ENCODE measurements at places on chromosomes 12 and 14.

GRCh38 chr12:87116780-87117179 is 860.6 kb upstream of the MGAT4C start:
- no peak for DNase-seq

DNA sequence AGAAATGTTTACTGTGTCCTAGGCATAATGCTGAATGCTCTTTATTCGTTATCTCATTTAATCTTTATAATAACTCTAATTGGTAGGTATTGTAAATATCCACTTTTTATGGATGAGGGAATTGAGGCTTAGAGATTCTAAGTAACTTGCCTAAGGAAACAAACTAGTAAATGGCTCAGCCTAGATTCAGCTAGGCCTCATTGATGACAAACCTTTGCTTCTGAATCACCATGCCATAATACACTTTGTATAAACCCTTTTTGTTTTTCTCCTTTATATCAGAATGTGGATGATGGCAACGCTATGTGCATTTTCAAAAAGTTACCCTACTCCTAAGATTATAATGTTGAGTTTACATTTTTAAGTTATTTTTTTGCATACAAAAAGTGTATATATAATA is 34.0 kb downstream of the MNAT1 start:
- DNase-seq: no peak

GRCh38 chr12:58803908-58804307 is 116.4 kb downstream of the LRIG3 start:
- peak; percentile 44 for DNase-seq

- DNase-seq: no peak
These were observed 440.3 kb downstream of the MED13L start for GRCh38 chr12:115837220-115837619.

DNA sequence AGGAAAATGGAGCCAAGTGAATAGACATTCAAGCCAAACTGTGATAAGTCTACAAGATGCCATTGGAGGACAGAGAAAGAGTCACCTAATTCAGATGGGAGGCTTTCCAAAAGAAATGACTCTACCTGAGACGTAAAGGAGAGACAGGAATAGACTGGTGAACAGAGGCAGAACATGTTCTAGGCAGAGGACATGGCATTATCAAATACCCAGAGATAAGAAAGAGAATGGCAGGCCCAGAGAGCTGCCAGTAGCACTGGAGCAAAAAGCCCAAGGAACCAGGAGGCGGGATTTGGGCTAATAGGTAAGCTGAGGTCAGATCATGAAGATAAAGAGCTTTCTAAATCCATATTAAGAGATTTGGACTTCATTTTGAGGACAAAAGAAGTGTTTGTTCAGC is 207.1 kb downstream of the AKAP6 start:
- DNase-seq: no peak

- no peak for DNase-seq
These were observed 82.8 kb downstream of the BORCS5 start for GRCh38 chr12:12439636-12440035.

DNA sequence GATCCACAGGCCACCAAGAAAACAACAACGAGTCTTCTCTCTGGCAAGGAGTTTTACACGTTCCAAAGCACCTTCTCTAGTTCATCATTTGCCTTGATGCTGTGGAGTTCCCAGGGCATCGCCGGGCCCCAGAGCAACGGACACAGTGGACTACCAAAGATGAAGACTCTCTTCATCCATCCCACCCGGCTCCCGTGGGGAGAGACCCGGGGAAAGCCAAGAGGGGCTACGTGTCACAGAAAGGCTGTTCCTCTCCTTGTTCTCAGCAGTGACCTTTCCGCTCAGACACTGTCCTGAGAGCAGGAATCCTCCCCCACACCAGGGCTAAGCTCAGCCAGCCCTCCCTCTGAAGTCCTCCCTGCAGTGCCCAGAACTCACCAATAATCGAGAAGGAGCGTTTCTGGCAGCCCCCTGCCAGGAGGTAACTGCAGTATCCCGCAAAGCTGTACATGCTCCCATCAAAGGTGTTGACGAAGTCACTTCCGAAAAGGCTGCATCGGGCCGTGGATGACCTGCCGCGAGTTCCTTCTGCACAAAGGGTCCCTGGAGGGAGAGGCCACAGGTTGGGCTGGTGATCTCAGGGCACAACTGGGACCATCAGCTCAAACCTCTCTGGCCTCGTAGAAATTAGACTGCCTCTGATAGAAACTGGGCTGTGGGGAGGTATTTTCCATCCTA is 3.5 kb downstream of the VWF start:
- no peak for DNase-seq

DNA sequence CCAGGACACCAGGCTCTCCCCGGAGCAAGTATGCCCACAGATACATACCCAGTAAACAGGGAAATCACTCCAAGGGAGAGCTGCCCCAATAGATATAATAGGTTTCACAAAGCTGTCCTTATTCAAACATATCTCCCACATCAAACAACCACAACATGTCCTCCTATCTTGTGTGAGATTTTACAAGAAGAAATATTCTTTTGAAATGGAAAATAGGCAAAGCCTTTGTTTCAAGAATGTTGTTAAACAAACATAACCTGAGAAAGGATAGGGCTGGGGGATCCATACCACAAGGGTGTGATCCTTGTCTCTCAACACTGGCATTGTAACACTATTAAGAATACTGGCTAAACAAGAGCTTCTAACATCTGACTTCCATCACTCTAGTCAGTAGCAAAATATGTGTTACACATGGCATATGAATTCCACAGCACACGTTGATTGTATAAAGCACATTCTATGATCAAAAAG is 32.9 kb downstream of the LGR5 start:
- no peak for DNase-seq

DNA sequence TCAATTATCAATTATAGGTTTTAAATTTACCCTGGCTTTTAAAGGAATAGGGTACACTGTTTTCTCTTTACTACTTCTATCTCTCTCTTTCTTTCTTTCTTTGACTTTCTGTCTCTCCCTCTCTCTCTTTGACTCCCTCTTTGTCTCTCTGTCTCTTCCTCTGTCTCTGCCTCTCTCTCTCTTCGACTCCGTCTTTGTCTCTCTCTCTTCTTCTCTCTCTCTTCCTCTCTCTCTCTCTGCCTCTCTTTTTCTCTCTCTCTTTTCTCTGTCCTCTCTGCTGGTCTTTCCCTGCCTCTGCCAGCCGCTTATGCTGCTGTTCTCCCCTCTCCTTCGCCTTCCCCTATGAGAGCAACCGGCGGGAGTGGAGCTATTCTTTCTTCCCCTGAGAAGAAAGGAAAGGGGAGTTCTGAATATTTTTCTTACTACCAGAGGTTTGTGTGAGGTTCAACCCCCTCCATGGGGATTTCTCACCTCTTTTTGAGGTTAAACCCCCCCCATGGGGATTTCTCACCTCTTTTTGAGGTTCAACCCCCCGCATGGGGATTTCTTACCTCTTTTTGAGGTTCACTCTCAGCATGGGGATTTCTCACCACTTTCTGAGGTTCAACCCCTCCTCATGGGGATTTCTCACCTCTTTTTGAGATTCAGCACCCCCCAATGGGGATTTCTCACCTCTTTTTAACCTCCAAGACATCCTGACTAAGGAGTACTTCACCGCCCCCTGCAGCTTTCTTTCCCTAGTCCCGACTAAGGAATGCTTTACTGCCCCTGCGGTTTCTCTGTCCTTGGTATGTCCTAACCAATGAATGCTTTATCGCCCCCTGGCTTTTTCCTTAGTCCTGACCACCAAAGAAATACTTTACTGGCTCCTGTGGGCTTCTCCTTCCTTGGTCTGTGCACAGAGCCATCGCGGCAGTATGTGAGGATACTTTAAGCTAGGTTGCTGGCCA is 27.4 kb upstream of the DDHD1 start:
- no peak for DNase-seq
